GDM1 (cell line): ENCODE measurements at places on chromosomes 7 and 10.
A peak's percentile ranks its signal among the peaks of the same experiment; 100 is the strongest.

DNA sequence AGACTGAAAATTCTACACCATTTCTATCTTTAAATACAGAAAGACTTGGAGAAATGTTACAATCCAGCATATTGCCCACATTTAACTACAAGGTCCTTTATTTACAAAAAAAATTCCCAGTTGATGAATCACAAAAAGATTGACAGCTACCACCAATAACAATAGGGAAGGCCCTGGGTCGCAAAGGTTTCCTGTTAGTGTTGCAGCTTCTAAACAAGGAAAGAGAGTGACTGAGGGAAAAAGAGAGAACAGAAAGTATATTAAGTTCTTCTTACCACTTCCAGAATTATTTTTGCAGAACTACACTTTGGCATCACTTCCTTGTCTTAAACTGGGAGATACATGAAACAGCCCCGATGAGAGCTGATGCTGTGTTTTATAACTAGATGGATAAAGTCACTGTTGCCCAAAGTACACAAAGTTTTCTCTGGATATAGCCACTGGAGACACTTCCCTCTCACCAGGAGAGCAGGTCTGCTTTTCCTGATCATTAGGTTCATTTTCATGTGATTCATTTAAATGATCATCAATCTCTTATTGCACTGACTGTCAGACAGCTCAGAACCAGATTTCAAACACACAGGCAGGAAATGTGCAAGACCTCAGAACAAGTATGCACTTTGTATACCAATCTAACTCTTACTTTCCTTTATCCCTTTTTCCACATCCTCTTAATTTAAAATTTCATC, 57.0 kb downstream of the SHTN1 start:
- no peak for DNase-seq

DNA sequence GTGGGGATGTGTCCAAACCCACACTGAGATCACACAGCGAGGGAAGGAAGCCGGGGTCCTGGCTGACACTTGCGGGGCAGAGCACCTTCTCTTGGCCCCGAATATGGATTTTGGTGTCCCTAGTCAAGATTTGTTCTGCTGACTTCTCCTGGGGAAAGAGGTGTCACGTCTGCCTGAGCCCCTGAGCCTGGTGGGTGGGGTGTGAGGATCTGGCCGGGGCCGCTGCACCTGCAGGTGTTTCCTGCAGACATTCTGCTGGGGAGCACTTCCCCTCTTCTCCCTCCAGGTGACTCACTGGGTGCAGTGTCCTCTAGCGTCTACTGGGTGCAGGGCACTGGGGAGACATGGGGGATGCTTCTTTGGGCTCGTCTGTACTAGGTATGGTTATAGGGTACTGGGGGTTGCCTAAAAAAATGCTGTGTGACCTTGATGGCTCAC, 99.2 kb downstream of the GRK5 start:
- DNase-seq: no peak

GRCh38 chr10:79451046-79451699, 5.7 kb upstream of the ZCCHC24 start:
- DNase-seq: no peak

GRCh38 chr10:6218692-6219493, 16.2 kb downstream of the PFKFB3 start:
- no peak for DNase-seq

DNA sequence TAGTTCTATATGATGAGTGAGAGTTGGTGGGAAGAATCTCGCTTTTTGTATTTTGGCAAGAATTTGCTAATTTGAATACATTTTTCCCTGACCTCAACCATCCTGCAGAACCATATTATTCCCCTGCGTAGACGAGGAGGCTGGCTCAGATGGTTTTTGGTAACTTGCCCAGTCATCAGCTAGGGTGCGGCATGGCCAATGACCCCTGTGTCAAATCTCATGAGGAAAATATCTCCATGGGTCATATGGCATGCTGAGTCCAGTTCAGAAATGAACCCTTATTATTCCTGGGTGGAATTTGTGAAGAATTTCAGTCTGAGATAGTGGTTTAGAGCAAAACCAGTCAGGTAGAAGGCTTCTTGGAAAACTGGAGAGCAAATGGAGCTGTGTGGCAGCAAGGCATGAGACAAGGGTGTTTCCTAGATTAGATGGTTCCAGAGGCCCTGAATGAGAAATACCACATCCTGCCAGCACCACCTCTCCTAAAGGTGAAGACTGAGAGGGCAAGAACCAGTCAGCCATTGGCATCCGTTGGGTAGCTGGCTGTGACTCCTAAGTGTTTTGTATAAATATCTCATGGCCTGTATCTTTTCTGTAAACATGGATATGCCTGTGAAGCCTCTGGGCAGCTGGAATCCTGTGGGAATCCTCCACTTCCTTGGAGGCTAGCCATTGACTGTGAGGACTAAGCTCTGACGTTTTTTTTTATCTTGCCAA, 5.8 kb upstream of the UPP1 start:
- DNase-seq: no peak

- no peak for DNase-seq
Observed at GRCh38 chr7:73504017-73504416, 18.1 kb downstream of the BAZ1B start.

DNA sequence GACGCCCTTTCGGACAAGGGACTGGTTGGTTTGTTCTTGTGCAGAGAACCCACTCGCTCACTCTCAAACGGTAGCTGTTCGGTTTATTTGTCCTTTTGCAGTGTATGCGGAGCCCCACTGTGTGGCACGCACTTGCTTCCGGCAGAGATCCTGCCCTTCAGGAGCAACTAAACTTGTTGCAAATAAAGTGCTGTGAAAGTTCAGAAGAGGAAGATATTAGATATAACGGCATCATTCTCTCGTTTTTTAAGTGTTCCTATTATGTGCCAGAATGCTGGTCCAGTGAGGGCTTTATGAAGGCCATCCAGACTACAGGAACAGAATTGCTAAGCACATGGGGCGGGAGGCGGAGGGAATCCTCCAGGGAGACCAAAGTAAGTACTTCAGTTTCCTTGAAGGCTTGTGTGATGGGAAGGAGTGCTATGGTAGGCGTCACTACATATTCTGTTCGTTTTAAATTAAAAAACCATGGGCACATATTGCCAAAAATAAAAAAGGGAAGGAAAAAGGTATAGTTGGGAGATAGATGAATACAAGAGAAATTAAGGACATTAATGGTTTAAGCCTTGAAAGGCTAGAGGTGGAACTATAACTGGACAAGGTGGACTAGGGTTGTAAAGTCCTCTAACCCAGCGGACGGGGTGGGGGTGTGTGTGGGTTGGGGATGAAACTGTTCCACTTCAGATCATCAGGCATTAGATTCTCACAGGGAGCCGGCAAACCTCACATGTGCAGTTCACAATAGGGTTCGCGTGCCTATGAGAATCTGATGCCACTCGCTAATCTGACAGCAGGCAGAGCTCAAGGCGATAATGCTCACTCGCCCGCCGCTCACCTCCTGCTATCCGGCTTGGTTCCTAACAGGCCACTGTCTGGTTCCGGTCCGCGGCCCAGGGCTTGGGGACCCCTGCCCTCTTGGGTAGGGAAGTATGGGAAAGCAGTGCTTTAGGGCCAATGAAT, 704 bp upstream of the ERLIN1 start:
- DNase-seq: peak; percentile 39

GRCh38 chr7:82183634-82184033, 259.9 kb downstream of the CACNA2D1 start:
- no peak for DNase-seq

GRCh38 chr10:43174969-43175368, 36.7 kb downstream of the CSGALNACT2 start:
- DNase-seq: no peak

GRCh38 chr7:51601461-51601860, 284.9 kb upstream of the COBL start:
- no peak for DNase-seq
